ENCODE measurements at places on chromosomes 1 and 21. TPM values are rescaled to one million over a fixed set of nuclear protein-coding genes. Genes with fewer than 3 reads are reported as not detected.

- no peak for DNase-seq
Measured at GRCh38 chr1:42221952-42222606, 57.5 kb upstream of the GUCA2A start.

DNA sequence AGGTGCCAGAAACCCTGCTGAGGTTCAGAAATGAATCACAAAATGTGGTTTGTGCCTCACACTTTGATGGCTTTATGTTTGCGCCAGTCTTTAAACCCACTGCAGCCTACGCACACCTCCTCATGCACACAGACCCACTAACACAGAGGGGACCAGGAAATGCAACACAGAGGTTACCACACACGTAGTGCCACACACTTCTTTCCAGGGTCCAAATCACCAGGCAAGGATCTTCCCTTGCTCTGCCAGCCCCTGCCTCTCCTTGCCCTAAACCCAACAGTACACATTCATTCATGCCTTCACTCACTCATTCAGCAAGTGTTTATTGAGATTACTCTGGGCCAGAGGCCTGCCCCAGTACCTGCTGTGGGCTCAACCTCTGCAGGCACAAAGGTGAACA, 17.5 kb downstream of the MAB21L3 start:
- DNase-seq = peak; percentile 89

- no peak for DNase-seq
Measured at GRCh38 chr1:221567859-221568507, 173.9 kb downstream of the DUSP10 start.

APCS gene
- not detected for total RNA-seq

DNA sequence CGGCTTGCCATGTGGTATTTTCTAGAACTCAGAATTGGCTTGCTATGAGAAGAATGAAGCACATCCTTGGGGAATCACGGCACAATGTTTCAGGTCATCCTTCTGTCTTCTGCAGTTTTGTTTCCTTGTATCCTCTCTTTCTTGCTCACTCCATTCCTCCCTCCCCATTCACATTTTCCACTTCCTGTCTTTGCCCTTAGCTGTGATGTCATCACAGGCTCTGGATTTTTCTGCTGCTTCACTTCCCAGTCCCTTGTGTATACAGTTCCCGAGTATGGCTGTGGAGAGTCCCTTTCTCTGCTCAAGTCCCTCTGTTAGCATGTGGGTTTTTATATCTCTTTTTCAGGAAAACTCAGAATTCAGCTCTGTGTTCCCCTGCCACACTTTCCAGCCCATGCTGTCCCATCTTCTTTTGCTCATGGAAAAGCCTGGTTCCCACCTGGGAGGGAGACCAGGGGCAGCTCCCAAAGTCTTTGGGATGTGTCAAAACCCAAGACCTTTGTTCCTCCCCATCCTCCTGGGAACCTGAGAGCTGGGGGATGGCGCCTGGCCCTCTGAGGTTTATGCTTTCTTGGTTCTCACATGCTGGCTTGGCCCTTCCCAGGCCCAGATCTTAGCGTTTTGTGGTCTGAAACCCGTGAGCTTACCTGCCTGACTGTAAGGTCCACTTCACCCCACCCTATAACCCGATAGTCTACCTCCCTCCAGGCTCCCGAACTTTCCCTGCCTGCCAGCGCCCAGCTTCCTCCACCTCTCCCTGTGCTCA, 4.8 kb upstream of the RGS16 start:
- no peak for DNase-seq
